Fibroblast of skin of scalp (primary cell): ENCODE measurements at places on chromosomes 3 and 15.

GRCh38 chr15:78422571-78423340, 15.3 kb upstream of the IREB2 start:
- peak; percentile 56 for DNase-seq

GRCh38 chr3:181880331-181880730, 168.6 kb downstream of the SOX2 start:
- DNase-seq = no peak

DNA sequence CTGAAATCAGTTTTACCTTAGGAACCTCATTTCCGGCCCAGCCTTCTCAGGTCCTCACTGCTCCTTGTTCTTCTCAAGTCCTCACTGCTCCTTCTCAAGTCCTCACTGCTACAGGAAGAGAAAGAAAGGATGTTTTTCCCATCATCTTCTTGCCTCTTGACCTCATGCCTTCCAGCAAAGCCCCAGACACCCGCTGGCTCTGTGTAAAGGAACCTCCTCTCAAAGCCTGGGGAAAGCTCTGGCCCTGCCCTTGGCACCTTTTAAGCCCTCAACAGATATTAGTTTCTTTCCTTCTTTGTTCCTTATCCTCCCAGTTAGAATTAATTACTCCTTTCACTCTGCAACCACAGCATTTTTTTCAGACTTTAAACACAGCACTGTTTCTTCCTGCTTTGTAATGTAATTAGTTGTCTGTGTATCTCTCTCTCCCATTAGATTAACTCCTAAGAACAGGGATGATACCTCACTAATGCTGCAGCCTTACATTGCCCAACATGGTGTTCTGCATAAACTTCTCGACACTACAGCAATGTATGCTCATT, 4.0 kb upstream of the WDR49 start:
- no peak for DNase-seq

- DNase-seq = peak; percentile 65
Measured at GRCh38 chr3:150765949-150766720, 3.2 kb upstream of the SIAH2 start.

- peak; percentile 47 for DNase-seq
Measured at GRCh38 chr3:43394041-43394554, 107.8 kb downstream of the SNRK start.

DNA sequence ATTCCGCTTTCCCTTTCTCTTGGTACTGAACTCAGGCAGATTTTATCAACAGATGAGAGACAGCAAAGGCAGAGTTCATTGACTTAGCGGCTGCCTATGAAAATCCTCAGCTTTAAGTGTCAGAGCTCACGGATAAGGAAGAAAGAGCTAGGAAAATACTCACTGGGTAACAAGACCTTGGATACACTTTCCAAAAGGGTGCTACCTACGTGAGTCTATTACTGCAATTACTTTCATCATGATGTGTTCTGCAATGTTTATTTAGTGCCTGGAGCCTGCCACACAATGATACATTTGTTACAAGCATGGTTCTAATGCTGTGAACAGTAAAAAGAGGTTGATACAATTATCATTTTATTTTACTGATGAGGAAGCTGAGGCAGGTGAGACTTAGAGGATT, 177.5 kb downstream of the GRM7 start:
- no peak for DNase-seq

GRCh38 chr3:136239094-136239493, 11.0 kb upstream of the PCCB start:
- no peak for DNase-seq
